NB4 (cell line): ENCODE measurements at places on chromosomes 3 and 15.

DNA sequence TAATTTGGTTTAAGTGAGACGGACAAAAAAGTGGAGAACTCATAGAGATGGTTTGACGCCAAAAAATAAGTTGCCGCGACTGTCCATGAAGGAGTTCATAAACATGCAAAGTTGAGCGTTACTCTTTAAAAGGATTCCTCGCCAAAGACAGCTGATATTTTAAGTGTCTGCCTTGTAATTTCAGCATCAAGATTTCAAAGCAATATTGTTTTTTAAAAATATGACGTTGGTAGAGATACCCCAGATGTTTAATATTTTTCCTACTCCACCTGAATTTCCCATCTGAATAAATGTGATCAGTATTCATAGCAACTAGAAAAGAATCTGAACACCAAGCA is 155.0 kb downstream of the TUSC7 start:
- DNase-seq = no peak

DNA sequence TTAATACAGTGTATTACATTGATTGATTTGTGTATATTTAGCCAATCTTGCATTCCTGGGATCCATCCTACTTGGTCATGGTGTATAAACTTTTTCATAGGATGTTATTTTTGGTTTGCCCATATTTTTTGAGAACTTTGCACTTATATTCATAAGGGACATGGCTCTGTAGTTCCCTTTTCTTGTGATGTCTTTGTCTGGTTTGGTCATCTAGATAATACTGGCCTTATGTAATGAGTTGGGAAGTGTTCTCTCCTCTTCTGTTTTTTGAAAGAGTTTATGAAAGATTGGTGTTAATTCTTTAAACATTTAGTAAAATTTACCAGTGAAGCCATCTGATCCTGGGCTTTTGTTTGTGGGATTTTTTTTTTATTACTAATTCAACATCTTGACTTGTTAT is 9.6 kb downstream of the CHST13 start:
- peak; percentile 55 for DNase-seq

GRCh38 chr3:25783661-25784512 is 644 bp upstream of the NGLY1 start:
- peak; percentile 84 for DNase-seq

GRCh38 chr3:45779746-45780735 is 16.3 kb downstream of the SLC6A20 start:
- DNase-seq = no peak

GRCh38 chr15:98744506-98744905 is 96.2 kb downstream of the IGF1R start:
- DNase-seq = no peak

DNA sequence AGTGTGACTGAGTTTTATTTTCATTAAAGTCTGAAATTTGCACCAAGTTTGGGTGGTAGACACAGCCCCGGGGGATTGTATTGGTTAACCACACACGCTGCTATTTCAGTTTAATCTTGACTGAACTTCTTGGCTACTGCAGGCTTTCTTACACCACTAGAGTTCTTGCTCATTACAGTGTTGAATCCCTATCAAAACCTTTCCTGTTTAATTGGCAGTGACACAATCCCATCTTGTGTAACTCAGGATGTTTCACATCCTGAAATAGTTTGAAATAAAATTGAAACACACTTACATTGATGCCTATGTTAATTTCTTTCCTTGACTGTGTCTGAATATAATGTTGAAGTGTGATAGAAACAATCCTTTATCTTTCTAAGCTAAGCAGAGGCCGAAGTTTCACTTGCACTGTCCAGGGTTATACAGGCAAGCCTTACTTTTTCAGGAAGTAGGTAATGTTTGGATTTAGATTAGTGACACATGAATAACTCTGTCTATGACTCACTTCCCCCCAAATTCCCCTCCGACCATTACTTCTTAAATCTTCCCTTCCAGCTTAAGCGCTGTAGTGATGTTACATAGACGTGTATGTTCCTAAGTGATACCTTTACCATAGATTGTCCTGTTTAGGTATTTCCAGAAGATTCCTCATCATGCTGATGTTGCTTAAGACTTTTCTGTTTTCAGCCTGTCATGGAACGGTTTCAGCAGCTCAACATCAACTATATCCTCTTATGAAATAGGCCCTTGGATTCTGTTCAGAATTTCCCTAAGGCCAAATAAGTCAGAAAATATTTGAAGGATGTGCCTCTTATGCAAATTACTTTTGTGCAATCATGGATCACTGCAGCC is 16.8 kb downstream of the ATG7 start:
- DNase-seq = peak; percentile 93

- no peak for DNase-seq
Measured at GRCh38 chr15:69435985-69436384, 16.6 kb upstream of the RPLP1 start.

GRCh38 chr3:135915206-135915605 is 50.3 kb upstream of the PPP2R3A start:
- peak; percentile 8 for DNase-seq

DNA sequence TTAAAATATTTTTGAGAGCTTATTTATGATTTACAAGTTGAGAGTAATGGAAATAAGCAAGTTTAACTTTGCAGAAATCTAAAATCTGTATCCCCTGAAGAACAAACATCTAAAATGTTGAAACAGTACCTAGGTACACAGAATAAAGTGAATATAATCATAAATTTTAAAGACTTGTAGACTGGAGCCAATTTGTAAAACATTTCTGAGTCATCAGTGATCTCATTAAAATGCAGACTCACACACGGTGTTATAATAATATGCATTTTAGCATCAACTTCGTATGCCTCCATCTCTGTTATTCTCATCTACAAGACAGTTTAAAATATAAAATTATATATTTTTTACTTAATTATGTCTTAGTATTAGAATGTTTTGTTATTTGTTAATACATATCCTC is 399.5 kb upstream of the GOLIM4 start:
- no peak for DNase-seq

DNA sequence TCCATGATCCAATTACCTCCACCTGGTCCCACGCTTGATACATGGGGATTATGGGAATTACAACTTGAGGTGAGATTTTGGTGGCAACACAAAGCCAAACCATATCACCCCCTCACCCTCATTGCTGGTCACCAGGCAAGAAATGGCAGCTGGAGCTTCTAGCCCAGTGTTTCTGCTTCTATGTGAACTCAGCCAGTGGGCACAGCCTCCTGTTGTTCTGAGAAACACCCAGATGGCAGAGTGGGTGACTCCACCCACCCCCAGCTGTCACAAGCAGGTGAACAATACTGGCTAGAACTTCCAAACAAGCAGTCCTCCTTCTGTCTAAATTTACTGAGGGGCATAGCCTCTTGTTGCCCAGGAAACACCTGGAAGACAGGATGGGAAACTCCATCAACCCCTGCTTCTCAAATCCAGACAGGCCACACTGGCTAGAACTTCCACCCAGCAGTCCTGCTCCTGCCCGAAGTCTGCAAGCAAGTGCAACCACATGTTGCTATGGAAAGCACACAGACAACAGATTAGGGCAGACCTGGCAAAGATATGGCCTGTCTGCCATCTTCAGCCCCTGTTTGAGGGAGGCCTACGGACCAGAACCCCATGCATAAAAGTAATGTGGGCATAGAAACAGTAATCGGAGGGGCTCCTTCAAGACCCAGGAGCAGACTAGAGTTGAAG is 114.1 kb downstream of the DTWD1 start:
- no peak for DNase-seq

DNA sequence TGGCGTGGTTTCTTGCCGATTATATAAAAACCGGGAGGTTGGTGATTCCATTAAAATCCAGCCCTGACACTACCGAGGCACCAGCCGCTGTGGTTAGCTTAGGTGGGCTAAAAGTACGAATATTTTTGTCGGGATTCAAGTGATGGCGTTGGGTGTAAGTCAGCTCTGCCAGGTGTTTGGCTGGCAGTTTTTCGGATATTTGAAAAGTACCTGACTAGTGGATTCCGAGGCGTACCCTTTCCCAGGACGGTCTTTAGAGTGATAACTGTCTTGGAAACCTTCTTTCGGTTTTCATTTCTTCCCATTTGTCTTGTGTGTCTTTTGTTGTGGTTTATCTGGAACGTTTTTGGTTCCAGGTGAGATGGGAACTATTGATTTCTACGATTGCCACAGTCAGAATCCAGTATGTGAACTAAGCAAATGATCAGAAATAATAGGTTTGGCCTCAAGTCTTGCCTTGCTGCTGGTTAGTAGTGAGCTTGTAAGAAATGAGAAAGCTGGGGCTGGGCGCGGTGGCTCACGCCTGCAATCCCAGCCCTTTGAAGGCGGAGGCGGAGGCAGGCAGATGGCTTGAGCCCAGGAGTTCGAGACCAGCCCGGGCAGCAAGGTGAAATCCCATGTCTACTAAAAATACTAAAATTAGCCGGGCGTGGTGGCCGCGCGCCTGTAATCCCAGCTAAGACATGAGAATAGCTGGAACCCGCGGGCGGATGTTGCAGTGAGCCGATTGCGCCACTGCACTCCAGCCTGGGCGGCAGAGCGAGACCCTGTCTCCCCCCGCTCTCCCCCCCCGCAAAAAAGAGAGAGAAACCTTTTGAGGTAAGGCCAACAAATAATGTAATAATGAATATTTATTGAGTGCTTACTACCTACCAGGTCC is 1.4 kb downstream of the FYTTD1 start:
- peak; percentile 68 for DNase-seq

DNA sequence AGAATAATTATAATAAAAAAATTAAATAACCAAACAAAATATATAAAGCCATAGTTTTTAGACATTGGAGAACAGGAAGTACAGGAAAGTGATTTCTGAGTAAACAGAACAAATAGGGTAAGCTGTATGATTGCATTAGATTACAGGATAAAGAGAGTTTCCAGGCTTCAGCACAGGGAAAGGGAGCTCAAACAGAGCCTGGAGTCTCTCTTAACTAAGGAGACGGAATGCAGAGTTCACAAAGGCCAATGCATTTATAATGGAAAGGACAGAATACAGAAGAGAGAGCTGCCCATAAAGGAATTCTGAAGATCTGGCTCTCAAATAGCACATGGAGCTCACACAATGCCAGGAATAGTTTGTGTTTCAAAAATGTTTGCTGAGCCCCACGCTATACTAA is 42.0 kb upstream of the OTOL1 start:
- no peak for DNase-seq

DNA sequence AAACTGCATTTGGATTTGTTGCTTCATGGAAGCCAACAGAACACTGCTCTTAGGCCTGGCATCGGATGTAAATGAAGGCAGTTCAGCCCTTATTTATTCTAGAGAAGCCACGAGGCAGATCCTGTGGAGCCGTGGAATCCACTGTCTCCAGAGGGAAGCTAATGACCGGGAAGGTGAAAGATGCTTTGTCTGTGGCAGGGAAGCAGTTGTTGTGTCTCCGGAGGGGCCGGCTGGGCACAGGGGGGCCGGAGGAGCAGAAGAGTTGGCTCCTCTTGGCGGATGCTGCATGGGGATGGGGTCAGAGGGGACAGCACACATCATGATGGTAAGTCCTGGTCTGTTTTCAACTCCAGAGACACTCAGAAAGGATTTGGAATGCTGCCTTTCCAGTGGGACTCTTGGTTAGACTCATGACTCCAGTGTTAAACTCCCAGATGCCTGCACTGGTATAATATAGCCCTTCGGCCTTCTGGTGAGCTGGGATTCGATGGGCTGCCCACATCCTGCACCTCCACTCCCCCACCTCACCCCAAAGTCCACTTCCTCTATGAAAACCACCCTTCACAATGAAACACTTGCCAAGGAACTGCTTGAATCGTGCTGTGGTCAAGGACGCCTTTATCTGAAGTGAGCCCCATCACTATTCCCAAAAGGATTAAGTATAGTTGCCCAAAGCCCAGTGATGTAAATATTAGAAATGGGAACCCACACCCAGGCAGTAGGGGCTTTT is 33.6 kb downstream of the TPM1 start:
- DNase-seq = peak; percentile 79

DNA sequence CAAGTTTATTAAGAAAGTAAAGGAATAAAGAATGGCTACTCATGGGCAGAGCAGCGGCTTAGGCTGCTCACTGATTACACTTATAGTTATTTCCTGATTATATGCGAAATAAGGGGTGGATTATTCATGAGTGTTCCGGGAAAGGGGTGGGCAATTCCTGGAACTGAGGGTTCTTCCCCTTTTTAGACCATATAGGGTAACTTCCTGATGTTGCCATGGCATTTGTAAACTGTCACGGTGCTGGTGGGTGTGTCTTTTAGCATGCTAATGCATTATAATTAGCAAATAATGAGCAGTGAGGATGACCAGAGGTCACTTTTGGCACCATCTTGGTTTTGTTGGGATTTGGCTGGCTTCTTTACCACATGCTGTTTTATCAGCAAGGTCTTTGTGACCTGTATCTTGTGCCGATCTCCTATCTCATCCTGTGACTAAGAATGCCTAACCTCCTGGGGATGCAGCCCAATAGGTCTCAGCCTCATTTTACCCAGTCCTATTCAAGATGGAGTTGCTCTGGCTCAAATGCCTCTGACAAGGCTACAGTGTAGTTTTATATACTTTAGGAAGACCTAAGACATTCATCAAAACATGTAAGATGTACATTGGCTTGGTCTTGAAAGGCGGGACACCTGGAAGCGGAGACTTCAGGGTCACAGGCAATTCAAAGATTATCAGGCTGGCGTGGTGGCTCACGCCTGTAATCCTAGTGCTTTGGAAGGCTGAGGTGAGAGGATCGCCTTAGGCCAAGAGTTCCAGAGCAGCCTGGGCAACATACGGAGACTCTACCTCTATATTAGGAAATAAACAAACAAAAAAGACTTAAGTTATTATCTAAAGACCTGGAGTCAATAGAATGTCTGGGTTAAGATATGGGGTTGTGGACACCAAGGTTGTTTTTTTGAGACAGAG is 3.2 kb upstream of the BLOC1S6 start:
- no peak for DNase-seq

DNA sequence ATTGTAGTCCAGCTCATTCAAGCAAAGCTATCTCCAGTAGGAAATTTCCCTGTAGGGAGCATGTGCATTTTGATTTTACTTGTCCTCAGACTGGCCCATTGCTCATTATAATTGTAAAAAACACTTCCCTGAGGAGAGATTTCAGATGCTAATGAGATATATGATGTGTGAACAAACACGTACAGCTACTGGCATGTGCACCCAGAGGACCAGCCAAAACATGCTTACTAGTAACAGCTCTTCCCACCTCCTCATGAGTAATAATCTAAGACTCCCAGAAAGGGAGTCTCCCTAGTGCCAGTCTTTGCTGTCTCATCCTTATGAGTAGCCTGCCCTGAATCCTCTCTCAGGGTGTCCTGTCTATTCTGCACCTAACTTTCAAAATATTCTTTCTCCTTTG is 43.4 kb downstream of the FBXO22 start:
- DNase-seq = no peak
